Iris pigment epithelial cell (primary cell): ENCODE measurements at places on chromosomes 6 and 20.

DNA sequence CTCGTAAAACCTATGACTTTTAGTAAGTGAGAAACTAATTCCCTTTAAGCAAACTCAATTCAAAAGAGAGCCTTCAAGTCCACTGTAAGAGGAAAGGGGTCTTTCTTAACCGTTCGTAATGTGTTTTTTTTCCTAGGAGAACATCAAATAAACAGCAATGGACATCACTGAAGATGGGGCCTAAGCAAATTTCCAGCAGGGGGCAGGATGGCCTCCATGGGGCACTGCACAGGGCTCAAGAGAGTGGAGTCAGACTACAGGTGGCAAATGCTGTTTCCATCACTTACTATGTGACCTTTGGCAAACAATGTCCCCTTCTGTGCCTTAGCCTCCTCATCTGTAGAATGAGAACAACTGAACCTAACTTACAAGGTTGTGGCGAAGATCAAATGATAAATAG is 88.7 kb downstream of the ARHGAP18 start:
- no peak for DNase-seq

DNA sequence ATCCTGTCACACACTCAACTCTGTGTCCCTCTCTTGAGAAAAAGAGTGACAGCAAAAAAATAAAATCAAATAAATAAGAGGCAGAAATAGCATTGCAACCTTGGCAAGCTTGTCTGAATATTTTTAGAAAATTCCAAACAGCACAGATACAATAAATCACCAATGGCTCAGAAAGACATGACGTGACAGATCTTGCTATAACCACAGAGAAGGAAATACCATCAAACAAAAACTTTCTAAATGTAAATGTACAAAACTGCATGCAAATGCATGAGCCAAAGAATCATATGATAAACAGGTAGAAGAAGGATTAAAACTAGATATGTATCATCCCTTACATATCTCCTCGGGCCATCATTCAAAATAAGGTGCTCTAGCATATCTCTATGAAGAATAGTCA is 549.2 kb upstream of the NOX3 start:
- no peak for DNase-seq

DNA sequence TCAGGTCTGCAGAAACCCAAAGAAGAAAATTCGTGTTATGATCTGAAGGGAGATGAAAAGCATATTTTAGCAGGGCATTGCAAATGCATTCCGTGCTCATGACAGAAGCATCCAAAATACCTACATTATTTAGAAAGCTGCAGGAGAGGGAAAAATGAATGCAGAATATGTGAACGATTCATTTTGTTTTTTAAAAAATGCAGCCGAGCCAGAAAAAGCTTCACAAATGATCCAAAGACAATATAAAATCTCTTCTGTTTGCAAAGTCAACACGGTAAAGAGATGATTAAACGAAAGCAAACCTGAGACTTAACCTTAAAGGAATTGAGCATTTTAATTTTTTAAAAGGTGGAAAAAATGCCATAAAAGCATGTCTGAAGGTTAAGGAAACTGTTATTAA is 136.1 kb upstream of the SULF2 start:
- DNase-seq = no peak

DNA sequence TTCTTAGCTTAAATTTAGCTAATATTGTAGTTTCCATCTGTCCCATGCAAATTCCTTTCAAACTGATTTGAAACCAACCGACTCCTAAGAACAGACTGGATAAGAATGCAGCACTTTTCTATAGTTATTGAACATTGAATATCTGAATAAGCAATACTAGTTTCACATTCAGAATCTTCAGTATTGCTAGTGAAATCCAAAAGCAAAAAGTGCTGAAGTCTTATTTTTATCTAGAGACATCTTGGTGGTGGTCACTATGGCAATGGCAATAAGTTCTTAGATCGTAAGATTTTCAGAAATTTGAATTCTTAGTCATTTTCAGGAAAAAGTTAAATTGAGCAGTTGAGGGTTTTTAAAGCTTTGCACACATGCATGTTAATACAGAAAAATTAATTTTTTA is 2.7 kb downstream of the TFB1M start:
- DNase-seq = no peak

DNA sequence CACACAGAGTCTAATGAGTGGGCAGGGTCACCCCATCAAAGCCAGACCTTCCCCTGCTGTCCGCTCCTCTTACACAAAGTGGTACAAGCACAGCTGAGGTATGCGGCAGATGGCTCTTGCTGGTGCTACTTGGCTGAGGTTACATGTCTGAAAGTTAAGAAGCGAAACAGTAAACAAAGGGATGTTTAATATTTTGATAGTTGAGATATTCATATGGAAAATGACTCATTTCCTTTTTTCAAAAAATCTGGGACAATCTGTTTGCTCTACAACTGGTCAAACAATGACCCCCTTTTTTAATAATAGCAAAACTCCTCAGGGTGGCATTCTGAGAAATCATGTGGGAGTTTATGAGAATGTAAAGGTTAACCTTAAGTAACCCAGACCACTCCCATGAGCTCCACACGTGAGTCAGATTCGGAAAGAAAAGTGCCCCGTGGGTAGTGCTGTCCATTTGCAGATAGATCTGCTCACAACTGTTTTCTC is 245.3 kb downstream of the TBXT start:
- DNase-seq = peak; percentile 56

GRCh38 chr6:136129365-136129764 is 120.7 kb downstream of the MTFR2 start:
- DNase-seq = no peak

DNA sequence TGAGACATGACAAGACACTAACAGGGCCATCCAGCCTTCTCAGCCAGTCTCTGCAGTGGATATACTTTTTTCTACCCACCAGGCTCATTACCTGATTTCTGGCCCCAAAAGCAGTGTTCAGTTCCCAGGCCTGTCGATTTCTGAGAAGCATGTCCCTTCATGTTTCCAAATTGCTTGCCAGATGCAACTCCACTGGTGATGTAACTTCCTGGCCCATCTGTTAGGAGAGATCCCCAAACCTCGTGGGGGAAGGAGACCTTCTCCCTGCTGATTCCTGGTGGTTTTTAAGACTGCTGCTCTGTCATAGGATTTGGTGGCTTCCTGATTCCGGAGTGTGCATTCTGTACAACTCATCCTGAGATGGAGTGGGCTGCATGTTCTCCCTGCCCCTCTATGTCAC is 31.6 kb upstream of the MRPS10 start:
- no peak for DNase-seq

- peak; percentile 93 for DNase-seq
Observed at GRCh38 chr6:22025468-22026163, 271.2 kb downstream of the PRL start.

DNA sequence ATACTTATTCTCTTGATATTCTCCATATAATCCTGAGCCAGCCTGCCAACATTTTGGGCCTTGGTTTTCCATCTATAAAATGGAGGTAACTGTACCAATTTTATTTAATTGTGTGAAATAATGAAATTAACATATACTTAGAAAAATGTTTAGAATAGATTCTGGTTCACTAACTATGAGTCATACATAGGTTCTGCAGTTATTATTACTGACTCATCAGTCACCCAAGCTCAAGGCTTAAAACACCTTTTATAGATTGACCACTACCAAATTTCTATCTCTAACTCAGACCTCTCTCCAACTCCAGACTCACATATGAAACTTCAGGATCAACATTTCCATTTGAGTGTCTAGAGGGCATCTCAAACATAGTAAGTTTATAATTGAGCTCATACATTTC is 1277.2 kb upstream of the GJE1 start:
- DNase-seq = peak; percentile 41
